ENCODE measurements at places on chromosomes 5 and 9.

DNA sequence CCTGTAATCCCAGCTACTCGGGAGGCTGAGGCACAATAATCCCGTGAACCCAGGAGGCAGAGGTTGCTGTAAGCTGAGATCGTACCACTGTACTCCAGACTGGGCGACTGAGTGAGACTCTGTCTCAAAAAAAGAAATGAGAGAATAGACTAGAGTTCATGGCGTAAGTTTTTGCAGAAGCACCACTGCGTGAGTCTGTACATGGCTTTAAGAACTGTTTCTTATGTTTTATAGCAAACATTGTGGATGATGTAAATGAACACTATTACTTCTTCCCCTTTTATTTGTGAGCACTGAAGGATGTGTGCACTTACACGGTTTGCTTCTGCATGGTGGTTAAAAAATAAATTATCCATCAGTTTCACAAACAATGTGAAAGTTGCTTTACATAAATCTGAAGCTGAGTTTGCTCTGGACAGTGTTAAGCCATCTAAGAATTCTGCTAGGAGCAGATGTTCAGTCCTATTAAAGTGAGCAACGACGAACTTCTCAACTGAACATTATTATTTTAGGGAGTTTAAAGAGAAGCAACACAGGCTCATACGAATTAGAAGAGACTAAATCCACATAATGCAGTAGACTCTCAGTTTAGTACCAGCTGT lies 52.5 kb downstream of the ZFAND5 start:
- DNase-seq: no peak

DNA sequence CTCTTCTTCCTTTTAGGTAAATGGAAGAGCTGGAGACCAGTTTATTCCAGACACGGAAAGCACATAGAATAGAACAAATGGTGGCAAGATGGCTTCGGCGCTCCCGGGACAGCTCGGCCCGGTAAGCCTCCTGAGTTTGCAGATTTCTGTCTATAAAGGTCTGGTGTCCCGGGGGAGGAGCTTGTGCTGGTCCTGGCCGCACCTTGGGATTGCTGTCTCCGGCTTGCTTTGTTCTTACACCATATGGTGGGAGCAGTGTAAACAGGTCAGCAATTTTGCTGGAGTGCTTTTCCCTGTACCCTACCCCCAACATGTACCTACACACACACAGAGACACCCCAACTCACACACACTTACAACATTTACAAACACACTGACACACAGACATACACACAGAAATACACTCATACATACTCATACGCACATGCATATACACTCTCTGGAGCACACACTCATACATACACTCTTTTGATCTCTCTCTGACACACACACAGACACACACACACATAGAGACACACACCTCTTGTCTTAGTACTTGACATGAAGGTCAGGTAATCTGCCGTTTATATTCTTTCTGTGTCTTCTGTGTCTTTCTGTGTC lies 42.0 kb downstream of the FRMPD1 start:
- DNase-seq: no peak

GRCh38 chr9:81032030-81032572 lies 657.2 kb downstream of the TLE1 start:
- DNase-seq: no peak

- DNase-seq: no peak
Observed at GRCh38 chr9:105439428-105439827, 8.4 kb upstream of the FSD1L start.

DNA sequence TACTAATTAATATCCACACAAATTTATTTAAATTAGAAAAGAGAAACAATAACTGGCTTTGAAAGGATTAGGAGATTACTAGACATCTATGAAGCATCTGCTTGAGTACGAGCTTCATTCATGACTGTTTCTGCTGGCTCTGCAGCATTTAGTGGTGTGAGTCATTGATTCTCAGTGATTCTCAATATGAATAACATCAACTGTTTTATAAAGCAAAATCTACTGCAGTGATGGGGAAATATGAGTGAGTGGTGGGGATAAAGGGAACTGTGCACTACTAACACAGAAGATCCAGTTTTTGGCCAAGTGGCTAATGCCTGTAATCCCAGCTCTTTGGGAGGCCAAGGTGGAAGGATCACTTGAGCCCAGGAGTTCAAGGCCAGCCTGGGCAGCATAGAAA lies 8.4 kb downstream of the FNBP1 start:
- DNase-seq: peak; percentile 86

DNA sequence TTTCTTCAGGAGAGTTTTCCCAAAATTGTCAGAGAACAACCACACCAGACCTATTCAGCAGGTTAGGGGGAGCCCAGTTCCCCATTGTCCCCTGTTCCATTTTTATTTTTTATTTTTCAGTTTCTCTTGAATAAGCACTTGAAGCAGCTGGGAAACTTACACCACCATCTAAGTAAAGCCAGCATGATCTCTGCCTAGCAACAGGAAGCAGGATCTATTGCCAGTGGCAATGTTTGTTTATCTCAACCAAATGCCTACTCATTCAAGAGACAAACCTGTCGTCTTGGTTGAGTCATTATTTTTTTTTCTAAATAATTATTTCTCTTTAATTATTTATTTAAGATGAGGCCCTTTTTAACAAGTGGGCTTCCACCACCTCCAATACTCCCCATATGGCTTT lies 379.3 kb downstream of the PLK2 start:
- DNase-seq: no peak

- peak; percentile 90 for DNase-seq
Observed at GRCh38 chr9:114348906-114349482, 19.3 kb downstream of the ORM2 start.

DNA sequence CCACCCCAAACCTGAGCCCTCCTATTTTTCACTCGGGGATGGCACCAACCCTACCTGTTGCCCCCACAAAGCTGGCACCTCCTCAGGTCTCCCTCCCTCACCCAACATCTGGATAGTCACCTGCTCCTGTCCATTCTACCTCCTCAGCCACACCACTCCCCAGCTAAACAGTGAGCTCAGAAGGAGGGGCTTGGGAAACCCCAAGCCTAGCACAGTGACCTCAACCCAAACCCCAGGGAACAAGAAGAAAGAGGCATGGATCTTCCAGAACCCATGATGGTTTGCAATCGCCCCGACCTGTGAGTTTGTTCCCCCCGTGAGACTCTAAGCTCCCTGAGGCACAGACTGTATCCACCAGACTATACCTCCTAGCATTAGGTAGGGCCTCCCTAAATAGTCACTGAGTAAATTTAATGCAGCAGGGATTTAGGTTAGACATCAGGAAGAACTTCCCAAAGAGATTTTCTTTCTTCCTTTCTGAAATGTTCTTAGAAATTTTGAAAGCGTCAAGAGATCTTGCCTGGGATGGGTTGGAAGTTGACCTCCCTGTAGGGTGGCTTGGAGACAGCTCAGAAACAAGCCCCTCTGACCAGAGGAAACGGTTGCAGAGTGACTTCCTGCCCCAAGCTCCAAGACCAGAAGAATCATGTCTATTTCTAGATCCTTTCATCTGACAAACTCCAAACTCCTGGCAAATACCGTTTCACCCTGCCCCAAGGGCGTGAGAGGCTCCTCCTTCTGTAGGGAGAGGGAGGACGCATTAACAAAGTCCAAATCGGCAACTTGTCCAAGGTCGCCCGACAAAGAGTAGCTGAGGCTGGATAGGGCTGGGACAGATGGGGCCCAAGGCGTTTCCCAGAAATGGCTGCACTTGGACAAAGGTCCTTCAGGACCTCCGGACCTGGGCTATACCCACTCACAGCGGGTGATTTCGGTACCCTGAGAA lies 4.1 kb downstream of the FIBCD1 start:
- DNase-seq: no peak

DNA sequence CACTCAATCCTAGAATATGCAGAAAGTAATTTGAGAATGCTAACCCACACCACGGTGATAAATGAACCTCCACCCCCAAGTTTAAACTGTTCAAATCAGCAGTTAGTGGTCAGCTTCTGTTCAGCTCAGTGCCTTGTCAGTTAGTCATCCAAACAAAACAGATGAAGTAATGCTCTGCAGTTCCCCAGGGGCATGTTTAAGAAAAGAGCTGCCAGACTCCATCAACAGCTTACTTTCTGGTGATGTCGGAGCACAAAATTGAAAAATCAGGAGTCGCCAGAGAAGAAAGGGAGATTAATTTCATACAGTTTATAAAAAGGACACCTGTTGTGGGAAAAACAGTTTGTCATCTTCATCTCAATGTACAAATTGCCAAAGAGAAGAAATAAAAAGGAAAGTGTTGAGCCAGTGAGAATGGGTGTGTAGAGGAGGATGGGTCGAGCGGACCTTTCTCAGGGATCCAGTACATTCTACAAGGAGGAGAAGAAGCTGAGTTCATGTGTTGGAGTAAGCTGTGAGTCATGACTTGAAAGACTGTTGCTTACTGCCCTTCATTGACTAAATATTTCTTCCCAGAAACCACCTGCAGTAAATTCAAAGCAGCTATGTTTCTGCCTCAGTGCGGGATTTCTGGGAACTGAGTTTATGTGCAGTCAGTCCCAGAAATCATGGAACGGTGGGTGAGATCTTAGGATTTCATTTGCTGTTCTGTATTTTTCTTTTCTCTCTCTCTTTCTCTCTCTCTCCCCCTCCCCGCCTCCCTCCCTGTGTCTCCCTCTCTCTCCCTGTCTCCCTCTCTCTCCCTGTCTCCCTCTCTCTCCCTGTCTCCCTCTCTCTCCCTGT lies 13.7 kb downstream of the TRIO start:
- DNase-seq: no peak

GRCh38 chr5:143051244-143052058 lies 281.3 kb downstream of the ARHGAP26 start:
- no peak for DNase-seq

DNA sequence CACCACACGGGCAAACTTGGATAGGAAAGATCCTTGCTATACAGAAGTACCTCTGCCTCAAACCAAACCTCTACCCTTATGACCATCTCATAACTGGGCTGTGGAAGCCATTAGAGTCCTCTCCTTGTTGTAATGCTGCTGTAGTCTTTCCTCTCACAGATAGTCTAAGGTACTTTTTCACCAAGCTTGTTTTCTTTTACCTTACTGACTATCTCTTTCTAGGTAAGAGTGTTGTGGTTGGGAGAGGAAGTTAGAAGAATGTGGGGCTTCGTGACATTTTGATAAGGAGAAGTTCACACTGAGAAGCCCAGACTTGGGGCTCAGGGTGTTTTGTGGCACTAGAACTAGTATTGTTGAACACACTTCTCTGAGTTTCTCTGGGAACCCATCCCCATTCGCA lies 8.9 kb downstream of the CFAP95 start:
- no peak for DNase-seq

- no peak for DNase-seq
Observed at GRCh38 chr5:115995351-115995750, 33.1 kb downstream of the LVRN start.

DNA sequence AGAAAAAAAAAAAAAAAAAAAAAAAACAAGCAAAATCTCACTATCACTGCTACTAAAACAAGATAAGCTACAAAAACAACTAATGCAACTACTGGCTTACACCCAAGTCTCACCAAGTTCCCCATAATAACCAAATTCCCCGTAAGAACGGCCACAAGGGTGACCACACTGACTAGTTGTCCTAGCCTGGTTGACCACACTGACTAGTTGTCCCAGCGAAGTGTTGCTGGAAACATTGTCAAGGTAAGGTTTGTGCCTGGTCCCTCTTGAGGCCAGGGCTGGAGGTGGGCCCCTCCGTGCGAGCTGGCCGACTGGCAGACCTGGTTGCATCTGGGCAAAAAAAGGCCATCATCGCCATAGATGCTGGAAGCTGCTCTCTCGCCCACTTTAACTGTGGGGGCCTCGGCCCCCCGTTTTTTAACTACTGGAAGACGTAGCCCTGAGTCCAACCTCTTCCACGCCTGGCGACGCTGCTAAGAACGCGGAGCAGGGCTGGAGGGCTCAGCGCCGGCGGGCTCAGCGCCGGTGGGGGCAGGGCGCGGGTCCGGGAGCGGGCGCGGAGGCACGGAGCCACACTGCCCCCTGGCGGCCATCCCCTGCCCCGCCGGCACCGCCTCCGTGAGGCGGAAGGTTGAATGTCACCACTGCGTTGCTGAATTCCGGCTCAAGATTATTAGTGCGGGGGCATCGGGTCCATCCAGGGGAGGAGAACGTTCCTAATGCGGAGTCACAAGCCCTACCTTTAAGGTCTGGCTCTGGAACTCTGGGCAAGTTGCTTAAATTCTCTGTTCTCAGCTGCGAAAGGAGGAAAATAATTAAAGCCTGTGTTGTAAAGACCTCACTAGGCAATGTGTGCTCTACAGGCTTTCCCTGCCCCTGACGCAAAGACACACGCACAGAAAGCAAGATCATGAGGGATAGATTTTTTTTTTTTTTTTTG lies 84.0 kb downstream of the HSD17B3 start:
- DNase-seq: peak; percentile 71

GRCh38 chr9:112443200-112443599 lies 43.4 kb upstream of the KIAA1958 start:
- no peak for DNase-seq

GRCh38 chr5:68054638-68055037 lies 160.9 kb upstream of the PIK3R1 start:
- no peak for DNase-seq

DNA sequence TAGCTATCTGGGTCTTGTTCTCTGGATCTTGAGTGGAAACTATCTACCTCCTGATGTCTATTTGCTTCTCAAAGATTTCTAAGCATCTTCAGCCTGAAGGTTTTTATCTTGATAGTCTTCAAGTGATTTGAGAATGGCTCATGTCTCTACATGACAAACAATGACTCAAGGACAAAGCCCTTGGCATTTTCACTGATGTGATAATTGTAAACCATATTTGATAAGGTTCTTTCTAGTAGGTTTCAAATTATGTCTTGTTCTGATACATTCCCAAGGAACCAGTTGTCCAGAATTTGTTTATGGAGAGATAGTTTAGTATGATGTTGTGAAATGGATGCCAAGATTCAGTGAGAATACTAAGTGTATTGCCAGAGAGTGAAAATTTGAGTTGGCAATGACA lies 1079.3 kb upstream of the CDH9 start:
- DNase-seq: no peak

GRCh38 chr5:1772634-1773033 lies 27.0 kb downstream of the MRPL36 start:
- DNase-seq: no peak

- DNase-seq: no peak
Observed at GRCh38 chr5:117779171-117779570, 1204.5 kb upstream of the SEMA6A start.

- DNase-seq: no peak
Observed at GRCh38 chr9:112446080-112446479, 40.5 kb upstream of the KIAA1958 start.

GRCh38 chr9:116897201-116897600 lies 210.1 kb downstream of the TRIM32 start:
- DNase-seq: no peak

GRCh38 chr5:93360436-93361088 lies 220.5 kb downstream of the NR2F1-AS1 start:
- DNase-seq: no peak

- no peak for DNase-seq
Observed at GRCh38 chr5:10578293-10578665, 14.4 kb downstream of the ANKRD33B start.

DNA sequence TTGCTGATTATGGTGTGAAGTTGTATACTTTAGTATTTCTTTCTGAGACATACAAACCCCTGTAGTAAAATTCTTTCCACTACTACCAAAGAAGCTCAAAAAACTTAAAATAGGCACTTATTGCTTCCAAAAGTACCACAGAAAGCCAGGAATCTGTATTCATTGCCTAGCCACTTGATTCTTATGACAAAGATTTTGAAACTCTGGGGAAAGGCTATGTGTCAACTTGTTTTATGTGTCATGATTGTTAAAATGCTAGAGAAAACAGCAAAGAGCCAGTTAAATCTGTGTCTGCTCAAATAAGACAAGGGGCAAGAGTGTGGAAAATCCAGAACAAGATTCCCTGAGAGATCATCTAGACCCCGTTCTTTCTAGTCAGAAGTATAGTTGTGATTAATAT lies 6.0 kb downstream of the KIF2A start:
- DNase-seq: no peak

GRCh38 chr9:76581731-76582130 lies 122.7 kb downstream of the GCNT1 start:
- DNase-seq: no peak

All from activated CD4-positive, alpha-beta T cell treated with anti-CD3 and anti-CD28 coated beads, Interleukin-2, Interleukin-4, amounts not matched to agents 100 ng/mL and 50 ng/mL, durations not matched to agents 16 hours and 8 hours (primary cell).